ENCODE measurements at places on chromosomes 7 and 10. TPM values are rescaled to one million over a fixed set of nuclear protein-coding genes. Genes with fewer than 3 reads are reported as not detected.

TRPV5 gene
- total RNA-seq, result not detected

KCND2 gene
- 3.9 TPM for total RNA-seq

PCLO gene
- 3.4 TPM for total RNA-seq

GRCh38 chr7:83835424-83835823 lies 186.5 kb upstream of the SEMA3E start:
- no peaks in the 10 kb centered on the region for H3K4me1 ChIP-seq
- no peak overlapping the region for H3K4me3 ChIP-seq
- no peaks in the 10 kb centered on the region for H3K36me3 ChIP-seq
- no peaks in the 10 kb centered on the region for H3K27me3 ChIP-seq

GRCh38 chr7:46143949-46144917 lies 223.2 kb upstream of the IGFBP3 start:
- no peak overlapping the region for H3K4me3 ChIP-seq
- no peak overlapping the region for H3K27ac ChIP-seq
- DNase-seq, result no peak
- peaks cover 3% of the 10 kb centered on the region for H3K4me1 ChIP-seq
